ENCODE measurements at places on chromosomes 1 and 21.
A peak's percentile ranks its signal among the peaks of the same experiment; 100 is the strongest.

DNA sequence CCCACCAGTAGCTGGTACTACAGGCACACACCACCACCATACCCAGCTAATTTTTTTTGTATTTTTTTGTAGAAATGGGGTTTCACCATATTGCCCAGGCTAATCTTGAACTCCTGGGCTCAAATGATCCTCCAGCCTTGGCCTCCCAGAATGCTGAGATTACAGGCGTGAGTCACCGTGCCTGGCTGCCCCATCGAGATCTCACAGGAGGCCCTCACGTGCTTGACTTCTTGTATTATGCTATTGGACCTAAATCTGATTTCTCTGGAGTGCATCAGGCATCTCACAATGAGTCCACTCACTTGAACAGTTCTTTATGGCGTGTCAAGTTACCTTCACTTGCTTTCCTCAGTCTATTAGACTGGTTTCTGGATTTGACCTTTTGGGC is 9.3 kb upstream of the RSRP1 start:
- DNase-seq: no peak

GRCh38 chr21:41767606-41768436 is 969 bp upstream of the RIPK4 start:
- DNase-seq: no peak

- DNase-seq: no peak
Measured at GRCh38 chr1:242065813-242066212, 66.9 kb upstream of the MAP1LC3C start.

GRCh38 chr1:55329091-55329490 is 113.9 kb upstream of the USP24 start:
- DNase-seq: no peak

DNA sequence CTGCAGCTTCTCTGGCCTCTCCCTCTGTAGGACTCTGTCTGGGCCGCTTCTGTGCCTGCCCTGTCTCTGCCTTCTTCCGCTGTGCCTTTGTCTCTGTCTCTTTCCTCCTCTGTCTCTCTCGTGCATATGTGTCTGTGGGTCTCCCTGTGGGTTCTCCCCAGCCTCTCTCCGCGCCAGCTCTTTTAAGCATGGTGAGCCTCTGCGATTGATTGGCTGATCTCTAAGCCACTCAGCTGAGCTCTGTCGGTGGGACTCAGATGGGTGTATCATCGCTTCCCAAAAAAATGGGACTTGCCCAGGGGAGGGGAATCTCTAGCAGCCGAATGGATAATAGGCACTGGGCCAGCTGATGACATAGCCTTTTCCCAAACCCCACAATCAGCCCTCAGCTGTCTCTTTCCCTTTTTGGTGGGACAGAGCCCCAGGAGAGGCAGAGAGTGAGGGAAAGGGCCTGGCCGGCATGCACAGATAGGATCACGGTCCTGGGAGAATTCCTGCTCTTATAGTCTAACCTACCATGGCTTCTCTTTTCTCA is at the start of gene ADAMTS4:
Gene ADAMTS4, minus strand, starts transcription at position 158 of the 535 bp plus-strand sequence. CDS start 427 bp downstream, outside the sequence.
- no peak for DNase-seq

DNA sequence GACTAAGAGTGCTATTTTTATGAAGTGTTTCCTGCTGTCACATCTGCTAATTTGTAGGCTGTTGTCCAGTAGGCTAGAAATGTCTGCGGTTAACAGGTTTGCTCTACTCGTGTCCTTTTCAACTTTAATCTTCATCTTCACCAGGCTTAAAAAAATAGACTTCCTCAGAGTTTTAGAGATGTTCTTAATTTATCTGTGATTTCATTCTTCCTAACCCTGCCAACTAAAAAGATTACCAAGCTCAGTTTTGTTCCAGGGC is 66.8 kb downstream of the SASS6 start:
- no peak for DNase-seq

DNA sequence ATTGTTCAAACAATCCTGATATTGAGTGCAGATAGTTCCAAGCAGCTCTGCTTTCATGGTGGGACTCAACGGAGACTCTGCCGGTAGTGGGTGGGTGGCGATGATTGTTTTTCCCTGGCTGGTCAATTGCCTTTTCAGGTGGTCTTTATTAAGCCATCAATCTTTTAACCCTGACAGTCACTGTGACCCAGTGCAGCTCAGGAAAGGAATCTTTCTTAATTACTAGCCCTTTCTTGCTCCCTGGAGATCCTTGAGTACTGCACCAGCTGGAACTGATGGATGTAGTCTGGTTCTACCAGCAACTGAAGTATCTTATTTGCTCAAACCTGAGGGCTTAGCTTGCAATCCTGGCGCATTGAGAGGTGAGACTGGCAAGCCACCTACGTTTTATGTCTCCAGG is 196.4 kb downstream of the PLPP3 start:
- DNase-seq: no peak

DNA sequence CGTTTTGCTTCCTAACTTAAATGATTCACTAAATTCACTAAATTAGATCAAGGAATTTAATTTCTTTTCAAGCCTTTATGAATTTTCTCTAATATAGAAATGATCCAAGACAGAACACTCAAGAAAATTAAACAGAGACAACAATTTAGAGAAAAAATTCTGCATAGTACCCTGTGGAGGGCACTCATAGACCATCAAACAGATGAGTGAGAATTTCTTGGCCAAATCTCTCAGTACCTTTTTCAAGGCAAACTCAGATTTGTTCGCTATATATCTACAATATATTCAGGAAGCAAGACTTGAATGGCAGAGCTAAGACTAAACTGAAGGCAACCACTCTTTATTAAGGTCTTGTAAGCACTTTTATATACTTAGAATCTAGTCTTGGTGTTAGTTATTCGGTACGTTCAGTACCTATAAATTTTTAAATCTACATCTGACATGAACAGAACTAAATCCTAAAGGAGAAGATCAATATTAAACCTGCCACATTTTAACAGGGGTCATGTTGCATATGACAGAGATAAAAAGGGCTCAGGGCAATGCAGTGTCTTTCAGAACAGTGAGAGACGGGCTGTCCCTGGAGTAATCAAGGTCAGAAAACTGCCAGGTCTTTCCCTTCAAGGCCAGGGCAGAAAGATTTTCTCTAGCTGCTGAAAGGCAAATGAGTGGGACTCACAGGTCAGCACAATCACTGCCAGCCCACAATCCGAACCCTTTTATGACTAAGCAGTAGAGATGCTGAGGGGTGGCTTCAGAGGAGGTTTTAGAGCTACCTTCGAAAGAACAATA is 118.8 kb upstream of the TMPRSS15 start:
- DNase-seq: no peak

DNA sequence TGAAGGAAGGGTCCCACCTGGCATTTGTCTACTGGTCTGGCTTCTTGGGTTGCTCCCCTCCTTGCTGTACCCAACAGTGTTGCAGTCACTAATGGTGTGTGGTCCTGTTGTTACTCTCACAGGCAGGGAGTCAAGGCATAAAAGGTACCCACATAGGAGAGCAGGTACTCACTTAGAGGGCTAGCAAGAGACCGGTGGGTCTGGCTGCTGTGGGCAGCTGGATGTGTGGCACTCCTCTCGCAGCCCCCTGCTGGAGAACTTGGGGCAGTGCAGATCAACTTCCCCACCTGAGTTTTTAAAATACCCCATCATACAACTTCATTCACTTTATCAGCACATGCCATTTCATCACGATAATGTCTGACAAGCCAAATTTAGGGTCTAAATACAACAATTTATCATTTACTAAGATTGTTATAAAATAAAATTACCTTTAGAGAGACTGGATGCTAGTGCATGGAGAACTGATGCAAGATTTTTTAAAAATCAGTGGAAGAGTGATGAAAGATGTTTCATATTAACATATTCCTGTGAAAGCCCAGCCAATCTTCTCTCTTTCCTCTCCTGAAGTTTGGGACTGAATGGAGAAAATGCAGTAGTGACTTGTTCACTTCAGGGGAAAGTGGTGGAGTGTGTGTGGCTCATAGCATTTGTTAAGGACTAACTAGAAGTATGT is 42.8 kb downstream of the ACP6 start:
- no peak for DNase-seq

- no peak for DNase-seq
Measured at GRCh38 chr1:53734650-53735211, 4.2 kb downstream of the GLIS1 start.

DNA sequence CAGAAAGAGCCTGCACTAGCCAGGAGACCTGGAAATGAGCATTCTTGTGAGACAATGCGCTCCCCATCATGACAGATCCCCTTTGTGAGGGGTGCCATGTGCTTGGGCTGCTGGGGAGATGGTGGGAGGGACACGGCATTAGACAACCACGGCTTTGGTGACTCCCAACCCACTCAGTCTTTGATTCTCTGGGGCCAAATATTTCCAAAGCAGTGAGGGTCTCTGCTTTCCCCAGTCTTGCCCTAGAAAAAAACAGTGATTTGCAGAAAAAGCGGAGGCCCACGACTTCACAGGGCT is 10.2 kb downstream of the SLC45A3 start:
- no peak for DNase-seq

DNA sequence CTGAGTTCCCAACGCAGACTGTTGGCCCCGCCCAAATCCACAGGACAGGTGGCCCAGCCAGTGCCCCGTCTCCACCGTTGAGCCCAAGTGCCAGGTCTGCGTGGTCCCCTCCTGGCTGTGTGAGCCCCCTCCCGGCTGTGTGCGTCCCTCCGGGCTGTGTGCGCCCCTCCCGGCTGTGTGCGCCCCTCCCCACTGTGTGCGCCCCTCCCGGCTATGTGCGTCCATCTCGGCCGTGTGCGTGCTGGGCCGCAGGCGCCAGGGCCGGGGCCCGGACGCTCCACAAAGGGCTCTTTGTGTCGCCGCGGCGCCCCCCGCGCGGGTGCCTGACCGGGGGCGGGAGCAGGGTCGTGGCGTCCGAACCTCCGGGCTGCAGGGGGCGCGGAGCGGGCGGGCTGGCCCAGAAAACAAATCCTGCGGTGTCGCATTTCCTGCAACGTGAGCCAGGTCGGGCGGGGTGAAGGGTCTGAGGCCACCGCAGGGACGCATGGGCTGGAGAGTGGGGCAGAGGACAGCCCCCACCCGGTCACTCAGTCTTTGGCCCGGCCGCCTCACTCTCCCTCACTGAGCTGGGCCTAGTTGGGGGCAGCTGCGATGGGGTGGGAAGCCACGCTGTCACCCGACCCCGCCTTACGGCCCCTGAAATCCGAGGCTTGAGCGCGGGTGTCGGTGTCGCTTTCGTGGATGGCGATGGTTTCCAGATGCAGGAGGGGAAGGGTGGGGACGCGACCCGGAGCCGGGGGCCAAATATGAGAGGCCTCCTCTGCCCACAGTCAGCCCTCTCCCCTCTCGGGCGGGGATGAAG is 18.8 kb downstream of the TNFRSF25 start:
- DNase-seq: no peak

- DNase-seq: no peak
Measured at GRCh38 chr1:76068953-76069561, 5.5 kb upstream of the ST6GALNAC3 start.

DNA sequence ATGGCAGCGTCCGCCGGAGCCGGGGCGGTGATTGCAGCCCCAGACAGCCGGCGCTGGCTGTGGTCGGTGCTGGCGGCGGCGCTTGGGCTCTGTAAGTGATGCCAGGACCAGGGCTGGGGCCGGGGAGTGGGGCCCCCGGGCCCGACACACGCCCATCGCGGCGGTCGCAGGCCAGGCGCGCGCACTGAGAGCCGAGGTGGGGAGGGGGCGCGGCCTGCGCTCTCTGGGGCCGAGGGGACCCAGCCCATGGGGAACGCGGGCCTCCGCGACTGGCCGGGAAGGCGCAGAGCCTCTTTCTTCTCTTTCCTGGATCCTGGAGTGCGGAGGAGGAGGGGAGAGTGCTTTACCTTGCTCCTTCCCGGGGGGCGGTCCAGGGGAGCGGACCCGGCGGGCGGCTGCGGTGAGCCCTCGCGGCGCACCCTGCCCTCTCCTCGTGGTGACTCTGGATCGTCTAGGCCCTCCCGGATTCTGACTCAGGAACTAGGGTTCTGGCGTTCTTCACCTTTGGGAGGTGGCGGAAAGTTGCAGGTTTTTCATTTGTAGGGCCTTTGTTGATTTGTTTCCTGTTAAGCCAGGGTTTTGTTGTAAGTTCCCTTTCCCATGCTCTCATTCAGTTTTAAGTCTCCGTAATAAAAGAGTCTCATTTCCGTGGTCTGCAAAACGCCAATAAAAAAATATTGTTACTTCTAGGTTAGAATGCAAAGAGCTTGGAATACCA is 529 bp downstream of the MPZL1 start:
- DNase-seq: no peak

- no peak for DNase-seq
Measured at GRCh38 chr1:167714439-167715156, 7.2 kb upstream of the MPZL1 start.

DNA sequence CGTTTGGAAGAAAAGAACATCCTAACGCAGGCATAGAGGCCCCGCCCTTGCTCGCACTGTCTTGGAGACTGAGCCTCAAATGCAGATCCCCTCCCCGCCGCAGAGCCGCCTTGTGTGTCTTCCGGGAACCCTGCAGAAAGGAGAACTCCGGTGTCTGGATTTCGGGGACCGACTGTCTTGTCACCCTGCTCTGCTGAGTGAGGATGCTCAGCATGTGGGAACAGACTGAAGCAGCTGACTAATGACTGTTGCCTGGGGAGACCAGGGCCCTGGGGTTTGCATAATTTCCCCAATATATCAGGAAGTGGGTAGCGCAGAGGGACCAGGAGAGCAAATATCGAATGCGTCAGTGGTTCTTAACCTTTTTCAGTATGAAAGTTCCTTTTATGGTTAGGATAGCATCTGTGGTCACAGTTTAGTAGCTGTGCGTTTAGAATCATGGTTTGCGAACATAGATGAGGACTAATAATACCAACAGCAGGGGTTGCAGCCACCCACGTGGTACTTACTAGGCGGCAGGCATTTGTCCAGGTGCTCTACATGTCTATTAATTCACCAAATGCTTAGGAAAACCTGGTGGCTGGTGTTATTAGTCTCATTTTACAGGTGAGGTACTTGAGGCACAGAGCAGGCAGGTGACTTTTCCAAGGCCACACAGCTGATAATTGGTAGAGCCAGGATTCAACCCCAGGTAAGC is 14.3 kb downstream of the GPR137B start:
- DNase-seq: peak; percentile 97

GRCh38 chr1:223776826-223777454 is 64.6 kb downstream of the CAPN2 start:
- no peak for DNase-seq

- DNase-seq: peak; percentile 31
Measured at GRCh38 chr1:94792473-94793295, 27.5 kb upstream of the SLC44A3 start.

GRCh38 chr21:25506261-25506660 is 101.0 kb downstream of the MRPL39 start:
- no peak for DNase-seq

DNA sequence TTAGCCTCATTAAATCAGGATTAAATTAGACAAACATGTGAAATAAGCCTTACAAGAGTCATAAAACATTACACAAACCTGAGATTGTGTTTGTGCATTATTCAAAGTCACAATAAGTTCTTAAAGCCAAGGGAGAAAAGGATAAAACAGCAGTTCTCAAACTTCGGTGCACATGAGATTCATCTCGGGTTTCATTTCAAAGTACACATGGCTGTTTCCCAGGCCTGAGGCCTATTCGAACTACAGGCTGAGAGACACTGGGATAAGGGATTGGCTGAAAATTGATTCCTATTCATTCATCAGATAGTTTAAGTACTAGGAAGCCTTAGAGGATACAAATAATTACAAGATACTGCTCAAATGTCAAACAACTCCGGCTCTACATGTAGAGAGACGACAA is 35.9 kb upstream of the PROX1 start:
- DNase-seq: no peak

GRCh38 chr1:210360852-210361477 is 32.3 kb downstream of the HHAT start:
- DNase-seq: no peak

- DNase-seq: no peak
Measured at GRCh38 chr1:98049370-98050135, 128.7 kb upstream of the DPYD start.
